ENCODE measurements at places on chromosomes 4 and X.

DNA sequence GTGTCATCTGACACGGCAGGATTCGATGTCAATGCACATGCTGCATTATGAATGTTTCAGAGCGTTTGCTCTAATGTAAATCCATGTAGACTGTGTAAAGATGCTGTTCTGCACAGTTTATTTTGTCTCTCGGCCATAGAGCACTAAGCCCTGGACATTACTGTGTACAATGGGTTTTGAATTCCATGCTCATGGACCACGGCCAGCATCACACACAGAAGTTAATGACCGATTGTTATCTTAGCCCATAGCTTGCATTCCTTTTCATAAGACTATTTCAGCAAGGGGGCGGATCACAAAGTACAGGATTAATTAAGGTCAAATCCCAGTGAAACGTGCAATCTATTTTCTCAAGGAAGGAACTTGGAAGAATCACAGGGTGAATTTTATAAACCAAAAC is 286.1 kb upstream of the TENM3 start:
- DNase-seq: peak; percentile 62

DNA sequence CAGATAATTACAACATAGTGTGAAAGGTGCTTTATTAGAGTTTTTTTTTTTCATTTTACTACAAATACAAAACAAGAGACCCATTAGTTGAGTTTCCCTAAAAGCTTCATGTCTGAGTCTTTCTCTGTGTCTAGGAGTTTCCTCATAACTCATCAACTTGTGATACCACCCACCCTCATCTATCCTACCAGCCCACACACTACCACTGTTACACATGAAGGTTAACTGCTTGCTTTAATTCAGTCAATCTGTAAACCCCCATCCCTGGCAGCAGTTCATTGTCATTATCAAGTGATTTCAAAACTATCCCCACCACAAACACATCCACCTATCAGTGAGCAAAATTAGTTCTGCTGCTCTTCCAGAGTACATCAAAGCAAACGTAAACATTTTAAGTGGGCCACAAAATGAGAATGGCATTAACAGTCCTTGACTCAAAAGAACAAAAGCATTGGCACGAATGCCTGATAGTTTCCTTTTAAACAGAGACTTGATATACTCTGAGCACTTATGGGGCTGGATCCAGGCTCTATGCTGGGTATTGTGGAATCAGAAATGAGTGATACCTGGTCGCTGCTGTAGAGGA is 331.6 kb upstream of the FAM241A start:
- no peak for DNase-seq

DNA sequence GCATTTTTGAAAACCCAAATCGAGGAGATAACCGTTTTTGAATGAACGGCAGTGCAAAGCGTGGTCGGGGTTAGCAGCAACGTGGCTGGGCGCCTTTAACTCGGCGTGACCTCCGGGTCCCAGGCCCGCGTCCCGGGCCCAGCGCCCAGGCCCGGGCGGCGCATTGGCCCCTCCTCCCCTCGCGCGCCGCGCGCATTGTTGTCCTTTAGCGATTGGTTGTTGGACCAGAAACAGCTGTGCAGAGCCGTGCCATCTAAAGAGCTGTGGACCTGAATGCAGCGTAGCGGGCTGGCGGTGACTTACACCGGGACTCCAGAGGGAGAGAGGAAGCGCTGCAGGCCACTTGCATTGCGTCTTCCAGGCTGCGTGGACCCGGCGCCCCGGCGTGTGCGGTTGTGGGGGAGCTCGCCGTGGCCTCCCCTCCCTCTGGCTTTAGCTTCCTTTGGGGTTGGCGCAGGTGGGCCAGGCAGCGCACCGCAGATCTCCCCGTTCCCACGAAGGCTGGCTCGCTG is at the start of gene STOX2:
Gene STOX2, plus strand, starts transcription at position 227 of the 512 bp plus-strand sequence. CDS start 1,484 bp downstream, outside the sequence.
- DNase-seq: no peak

GRCh38 chrX:67545036-67545821 is 1.4 kb downstream of the AR start:
- DNase-seq: peak; percentile 65

- peak; percentile 54 for DNase-seq
Measured at GRCh38 chr4:25792200-25792791, 70.5 kb downstream of the SEL1L3 start.

- DNase-seq: peak; percentile 34
Measured at GRCh38 chr4:119035951-119036737, 99.5 kb upstream of the MYOZ2 start.

DNA sequence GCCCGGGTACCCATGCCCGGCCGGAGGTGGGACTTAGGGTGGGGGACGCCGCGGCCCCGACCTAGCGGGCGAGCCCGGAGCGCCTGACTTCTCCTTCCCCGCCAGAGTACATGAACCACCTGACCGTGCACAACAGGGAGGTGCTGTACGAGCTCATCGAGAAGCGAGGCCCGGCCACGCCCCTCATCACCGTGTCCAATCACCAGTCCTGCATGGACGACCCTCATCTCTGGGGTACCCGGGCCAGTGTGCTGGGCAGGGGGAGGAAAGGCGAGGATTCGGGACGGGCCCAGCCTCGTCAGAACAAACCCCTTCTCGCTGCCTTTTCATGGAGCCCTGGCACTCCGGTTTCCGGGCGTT is 622 bp downstream of the TAFAZZIN start:
- peak; percentile 68 for DNase-seq

- peak; percentile 33 for DNase-seq
Measured at GRCh38 chr4:165505958-165506837, 127.4 kb downstream of the CPE start.

GRCh38 chr4:93203708-93204107 is 624.8 kb upstream of the ATOH1 start:
- DNase-seq: peak; percentile 3

GRCh38 chrX:1006156-1006730 is 206.2 kb downstream of the CRLF2 start:
- DNase-seq: no peak

- no peak for DNase-seq
Measured at GRCh38 chr4:100106982-100107381, 83.3 kb downstream of the DDIT4L start.

- no peak for DNase-seq
Measured at GRCh38 chr4:105137121-105137875, 9.4 kb upstream of the TET2 start.

- DNase-seq: no peak
Measured at GRCh38 chrX:12419591-12419990, 281.3 kb downstream of the FRMPD4 start.

GRCh38 chr4:173333658-173334084 is 487 bp downstream of the HMGB2 start:
- peak; percentile 38 for DNase-seq

DNA sequence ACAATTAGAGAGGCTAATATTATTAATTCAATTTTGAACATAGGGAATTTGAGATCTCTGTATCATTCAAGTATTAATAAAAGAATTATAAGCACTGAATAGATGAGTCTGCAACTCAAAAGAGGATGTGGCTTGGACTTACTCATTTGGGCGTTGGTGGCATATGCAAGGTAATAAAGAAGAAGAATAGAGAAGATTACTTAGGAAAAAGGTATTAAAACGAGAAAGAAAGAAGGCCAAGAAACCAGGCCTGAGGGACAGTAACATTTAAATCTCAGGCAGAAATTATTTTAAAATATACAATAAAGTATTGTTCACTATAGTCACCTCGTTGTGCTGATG is 383.0 kb upstream of the INTU start:
- peak; percentile 40 for DNase-seq

DNA sequence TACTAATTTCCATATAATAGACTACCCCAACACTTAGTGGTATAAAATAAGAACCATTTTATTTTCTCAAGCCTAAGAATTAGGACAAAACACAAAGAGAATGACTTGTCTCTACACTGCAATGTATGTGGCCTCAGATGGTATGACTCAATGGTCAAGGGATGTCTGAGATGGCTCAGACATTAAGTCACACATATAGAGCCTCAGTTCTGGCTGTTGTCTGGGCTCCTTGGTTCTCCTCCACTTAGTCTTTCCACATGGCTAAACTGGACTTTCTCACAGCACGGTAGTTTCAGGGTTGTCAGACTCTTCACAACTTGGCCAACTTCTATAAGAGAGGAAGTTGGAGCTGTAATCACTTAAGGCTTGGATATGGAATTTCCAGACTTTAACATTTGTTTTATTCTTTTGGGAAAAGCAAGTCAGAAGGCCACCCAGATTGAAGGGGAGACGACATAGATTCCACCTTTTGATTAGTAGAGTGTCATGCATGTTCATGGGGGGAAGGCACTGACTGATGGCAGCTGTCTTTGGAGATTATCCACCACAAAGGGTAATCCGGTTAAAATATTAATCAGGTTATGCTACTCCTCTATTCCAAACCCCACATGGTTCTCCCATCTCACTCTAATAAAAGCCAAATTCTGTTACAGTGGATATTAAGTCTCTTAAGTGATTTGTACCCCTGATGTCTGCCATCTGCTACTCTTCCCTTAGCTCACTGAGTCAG is 9.4 kb downstream of the IL15 start:
- DNase-seq: peak; percentile 88

GRCh38 chrX:21606002-21606401 is 52.1 kb downstream of the KLHL34 start:
- no peak for DNase-seq

DNA sequence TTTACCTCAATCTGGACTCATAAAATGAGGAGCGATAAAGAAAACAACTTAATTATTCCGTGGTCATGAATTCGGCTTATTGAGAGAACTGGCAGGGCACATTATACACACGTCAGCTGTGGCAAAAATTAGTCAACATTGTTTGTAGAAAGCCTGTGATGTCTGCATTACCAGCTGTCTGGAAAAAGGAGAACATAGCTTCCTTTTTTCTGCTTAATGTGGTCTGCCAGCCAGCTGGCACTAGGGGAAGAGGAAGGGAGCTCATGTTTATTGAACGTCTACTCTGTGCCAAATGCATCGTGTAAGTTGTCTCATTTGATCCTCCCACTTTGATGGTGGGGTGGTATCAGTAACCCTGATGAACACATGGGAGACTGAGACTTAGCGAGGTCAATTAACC is 367.6 kb downstream of the ARHGAP24 start:
- DNase-seq: no peak

DNA sequence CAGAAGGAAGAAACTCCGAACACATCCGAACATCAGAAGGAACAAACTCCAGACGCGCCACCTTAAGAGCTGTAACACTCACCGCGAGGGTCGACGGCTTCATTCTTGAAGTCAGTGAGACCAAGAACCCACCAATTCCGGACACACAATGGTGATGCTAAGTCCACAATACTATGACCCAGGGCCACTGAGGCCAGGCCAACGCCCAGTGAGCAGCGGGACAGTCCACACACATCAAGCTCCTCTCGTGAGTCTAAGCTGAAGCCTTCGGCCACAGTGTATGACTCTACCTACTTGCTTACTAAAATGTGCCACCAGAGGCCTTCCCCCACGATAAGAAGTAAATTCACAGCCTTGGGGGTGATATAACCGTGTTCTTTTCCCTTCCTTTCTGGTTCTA is 10.2 kb upstream of the CDKN2AIP start:
- no peak for DNase-seq

GRCh38 chr4:81914623-81915022 is 442.9 kb upstream of the RASGEF1B start:
- no peak for DNase-seq

DNA sequence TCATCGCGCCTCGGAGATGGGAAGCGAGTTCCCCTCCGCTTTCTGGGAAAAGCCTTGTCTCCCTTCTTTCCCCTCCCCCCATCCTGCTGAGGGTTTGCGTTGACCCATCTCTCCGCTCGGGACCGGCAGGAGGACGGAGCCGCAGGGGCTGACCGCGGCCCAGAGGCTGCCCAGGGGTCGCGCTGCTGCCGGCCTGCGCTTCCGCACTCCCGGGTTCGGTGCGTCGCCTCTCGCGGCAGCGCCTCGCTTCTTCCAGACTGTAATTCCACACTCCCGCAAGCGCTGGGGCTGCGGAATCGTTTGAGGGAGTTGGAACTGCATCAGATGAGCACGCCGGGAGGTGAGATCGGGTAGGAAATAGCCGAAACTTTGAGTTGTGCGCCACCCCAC is 88.3 kb downstream of the BCOR start:
- DNase-seq: no peak

- peak; percentile 54 for DNase-seq
Measured at GRCh38 chr4:160034501-160034900, 931.6 kb downstream of the RAPGEF2 start.

DNA sequence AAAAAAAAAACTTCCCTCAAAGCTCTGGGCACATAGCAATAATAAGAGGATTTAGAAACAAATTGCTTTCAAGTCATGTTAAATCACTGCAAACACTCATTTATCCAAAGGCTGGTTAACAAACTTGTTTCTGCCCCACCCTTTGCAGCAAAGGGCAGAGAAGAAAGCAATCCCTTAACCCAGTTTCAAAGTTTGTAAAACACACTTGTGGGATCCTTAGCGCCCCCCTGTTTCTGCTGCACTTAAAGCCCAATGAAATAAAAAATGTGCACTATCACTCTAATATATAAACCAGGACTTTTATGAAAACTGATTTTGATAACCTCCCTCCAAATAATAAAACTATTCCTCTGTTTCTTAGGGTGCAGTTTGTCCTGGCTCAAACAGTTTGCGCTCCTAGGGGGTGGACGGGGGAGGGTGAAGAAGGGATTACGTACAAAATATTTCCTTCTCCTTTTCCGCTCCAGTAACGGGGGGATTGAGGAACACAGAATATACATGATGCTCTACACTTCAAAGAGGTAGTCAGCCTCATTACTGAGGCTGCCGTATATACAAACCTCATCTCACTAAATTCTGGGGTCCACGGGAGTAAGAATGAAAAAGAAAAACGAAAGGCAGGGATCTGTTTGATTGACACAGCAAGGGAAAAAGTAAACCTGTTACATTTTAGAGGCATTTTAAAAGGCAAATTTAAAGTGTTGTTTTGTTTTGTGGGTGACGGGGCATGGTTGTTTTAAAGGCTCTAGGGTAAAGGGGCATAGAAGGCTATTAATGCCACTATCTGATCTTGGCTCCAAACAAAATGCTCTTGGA is 3.1 kb upstream of the PCDH10 start:
- peak; percentile 15 for DNase-seq

DNA sequence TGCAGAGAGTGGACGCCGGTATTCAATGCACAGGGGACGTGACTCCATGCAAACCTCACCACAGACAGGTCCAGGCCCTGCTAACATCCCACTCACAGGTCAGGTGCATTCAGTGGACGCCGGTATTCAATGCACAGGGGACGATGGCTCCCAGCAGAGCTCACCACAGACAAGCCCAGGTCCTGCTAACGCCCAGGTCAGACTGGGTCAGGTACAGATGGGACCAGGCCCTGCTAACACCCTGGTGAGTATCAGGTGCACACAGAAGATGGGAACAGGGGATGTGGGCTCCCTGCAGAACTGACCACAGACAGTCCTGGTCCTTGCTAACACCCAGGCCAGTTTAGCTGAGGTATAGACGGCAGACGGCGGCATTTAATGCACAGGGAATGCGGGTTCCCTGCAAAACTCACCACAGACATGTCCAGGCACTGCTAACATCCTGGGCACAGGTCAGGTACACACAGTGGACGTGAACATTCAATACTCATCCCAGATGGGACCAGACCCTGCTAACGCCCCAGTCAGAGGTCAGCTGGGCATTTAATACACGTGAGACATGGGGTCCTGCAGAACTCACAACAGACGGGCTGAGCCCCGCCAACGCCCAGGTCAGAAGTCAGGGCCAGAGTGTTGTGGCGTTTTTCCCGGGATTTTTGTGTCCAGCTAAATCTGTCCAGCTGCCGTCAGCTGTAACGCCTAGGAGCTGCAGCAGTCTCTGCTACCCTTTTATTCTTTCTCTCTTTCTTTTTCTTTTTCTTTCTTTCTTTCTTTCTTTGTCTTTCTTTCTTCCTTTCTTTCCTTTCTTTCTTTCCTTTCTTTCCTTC is 99.2 kb downstream of the SHOX start:
- DNase-seq: no peak
